Activated CD8-positive, alpha-beta memory T cell treated with anti-CD3 and anti-CD28 coated beads for 1 hour (primary cell): ENCODE measurements at places on chromosomes 16 and 17.
A peak's percentile ranks its signal among the peaks of the same experiment; 100 is the strongest.

GRCh38 chr17:45905814-45906213 lies 11.5 kb downstream of the MAPT start:
- no peak for DNase-seq

DNA sequence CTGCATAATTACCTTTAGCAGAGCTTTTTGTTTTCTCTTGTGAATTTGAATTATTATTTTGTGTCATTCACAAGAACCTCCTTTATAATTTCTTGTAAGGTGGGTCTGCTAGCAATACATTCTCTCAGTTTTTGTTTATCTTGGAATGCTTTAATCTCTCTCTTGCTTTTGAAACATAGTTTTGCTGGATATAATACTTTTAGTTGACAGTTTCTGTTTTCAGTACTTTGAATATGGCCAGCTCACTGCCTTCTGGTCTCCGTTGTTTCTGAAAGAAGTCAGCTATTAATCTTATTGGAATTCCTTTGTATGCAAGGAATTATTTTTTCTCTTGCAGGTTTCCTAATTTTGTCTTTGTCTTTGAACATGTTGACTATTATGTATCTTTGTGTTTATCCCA lies 167.0 kb downstream of the MAP2K4 start:
- no peak for DNase-seq

DNA sequence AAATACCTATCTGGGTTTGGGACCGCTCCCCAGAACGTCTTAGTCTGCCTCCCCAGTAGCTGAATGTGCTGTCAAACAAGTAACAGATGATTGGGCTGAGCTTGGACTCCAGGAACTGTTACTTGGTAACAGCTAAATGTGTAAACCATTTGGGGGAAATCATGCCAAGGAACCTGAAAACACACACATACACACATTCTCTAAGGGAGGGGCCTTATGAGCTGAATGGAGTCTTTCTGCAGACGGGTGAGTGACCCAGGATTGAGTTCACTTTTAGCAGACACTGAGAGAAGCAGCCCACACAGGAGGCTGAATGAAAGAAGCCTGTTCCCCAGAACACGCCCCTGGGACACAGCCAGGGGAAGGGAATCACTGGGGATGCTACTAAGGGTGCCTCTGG lies 1.6 kb downstream of the ACLY start:
- no peak for DNase-seq

DNA sequence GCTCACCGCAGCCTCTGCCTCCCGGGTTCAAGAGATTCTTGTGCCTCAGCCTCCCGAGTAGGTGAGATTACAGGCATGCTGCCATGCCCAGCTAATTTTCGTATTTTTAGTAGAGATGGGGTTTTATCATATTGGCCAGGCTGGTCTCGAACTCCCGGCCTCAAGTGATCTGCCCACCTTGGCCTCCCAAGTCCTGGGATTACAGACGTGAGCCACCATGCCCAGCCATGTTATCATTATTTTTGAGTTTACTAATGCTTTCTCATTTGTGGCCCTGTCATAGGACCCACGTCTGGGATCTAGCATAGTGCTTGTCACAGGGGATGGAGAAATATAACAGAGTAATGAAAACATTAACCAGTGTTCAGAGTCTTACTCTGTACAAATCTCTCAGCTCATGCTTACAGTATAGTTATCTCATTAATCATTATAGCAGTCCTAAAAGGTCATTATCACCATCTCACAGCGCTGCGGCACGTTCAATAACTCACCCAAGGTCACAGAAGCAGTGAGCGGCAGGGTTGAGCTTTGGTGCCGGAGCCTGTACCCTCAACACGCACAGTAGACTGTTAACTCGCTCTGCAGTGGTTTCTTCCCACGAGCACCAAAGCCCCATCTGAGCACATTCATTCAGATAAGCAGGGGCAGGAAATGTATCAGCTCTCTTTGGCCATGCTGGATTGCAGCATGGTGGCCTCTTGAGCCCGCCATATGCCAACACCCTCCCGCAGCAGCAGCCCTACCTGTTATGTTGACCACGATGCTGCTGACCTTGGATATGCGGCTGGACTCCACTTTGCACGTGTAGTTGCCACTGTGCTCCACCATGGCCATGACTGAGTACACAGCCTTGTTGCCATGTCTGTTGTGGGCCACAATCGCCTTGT lies 21.4 kb downstream of the PECAM1 start:
- DNase-seq, result no peak

- DNase-seq, result no peak
Observed at GRCh38 chr16:55542459-55543082, 23.9 kb upstream of the CAPNS2 start.

DNA sequence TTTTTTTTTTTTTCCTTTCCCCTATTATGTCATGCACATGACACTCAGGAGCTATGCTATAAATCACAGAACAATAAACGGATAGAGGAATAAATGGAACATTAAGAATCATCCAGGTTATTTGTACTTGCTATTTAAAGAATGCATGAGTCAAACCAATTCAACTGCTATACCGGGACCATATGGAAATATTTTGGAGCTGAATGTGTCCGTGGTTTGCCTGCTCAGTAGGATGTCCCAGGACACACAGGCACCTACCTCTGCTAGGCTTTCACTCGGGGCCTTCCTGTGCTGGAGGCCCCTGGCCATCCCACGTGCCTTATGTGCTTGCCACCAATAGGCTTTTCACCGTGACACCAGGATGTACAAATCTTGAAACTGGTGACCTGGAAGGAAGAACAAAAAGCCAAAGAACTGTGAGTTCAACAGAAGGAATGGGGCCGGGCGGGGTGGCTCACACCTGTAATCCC lies 15.3 kb upstream of the SEC14L1 start:
- DNase-seq, result no peak

GRCh38 chr16:11370084-11370931 lies 25.0 kb downstream of the RMI2 start:
- no peak for DNase-seq

DNA sequence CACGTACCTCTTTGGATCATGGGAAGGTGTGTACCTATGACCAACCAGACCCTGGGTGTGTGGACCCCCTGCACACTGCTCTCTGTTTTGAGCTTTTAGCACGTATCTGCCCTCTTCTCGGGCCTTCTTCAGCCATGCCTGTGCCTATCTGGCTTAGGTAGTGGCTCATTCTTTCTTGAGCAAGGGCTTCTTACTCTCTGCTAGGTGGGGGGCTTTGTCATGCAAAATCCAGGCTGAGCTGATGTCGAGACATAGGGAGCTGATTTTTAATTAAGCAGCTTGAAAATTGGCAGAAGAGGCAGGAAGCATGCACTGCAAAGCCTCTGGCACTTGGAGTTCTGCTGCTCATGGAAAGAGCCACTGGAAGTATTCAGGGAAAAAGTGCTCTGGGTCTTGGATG lies 181.6 kb upstream of the IRX6 start:
- DNase-seq, result no peak

- no peak for DNase-seq
Observed at GRCh38 chr17:40399185-40399584, 18.5 kb downstream of the TOP2A start.

GRCh38 chr17:7133424-7133823 lies 18.8 kb upstream of the ASGR2 start:
- no peak for DNase-seq

DNA sequence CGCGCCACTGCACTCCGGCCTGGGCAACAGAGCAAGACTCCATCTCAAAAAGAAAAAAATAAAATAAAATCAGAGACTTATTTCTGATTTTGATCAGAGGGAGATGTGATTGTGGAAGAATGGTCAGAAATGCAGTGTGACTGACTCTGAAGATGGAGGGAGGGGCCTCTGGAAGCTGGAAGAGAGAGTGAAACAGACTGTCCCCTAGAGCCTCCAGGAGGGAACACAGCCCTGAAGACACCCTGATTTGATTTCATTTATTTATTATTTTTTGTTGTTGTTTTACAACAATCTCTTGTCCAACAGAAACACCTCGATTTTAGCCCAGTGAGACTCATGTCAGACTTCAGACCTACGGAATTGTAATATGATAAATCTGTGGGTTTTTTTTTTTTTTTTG lies 26.1 kb downstream of the BCL7C start:
- no peak for DNase-seq

GRCh38 chr16:54027558-54027957 lies 259.0 kb downstream of the IRX3 start:
- DNase-seq, result no peak

GRCh38 chr17:37489197-37490001 lies at the start of gene DUSP14:
Gene DUSP14 (plus strand): TSS chr17:37489891. CDS start chr17:37512273, 22,382 bp downstream.
- peak; percentile 42 for DNase-seq

DNA sequence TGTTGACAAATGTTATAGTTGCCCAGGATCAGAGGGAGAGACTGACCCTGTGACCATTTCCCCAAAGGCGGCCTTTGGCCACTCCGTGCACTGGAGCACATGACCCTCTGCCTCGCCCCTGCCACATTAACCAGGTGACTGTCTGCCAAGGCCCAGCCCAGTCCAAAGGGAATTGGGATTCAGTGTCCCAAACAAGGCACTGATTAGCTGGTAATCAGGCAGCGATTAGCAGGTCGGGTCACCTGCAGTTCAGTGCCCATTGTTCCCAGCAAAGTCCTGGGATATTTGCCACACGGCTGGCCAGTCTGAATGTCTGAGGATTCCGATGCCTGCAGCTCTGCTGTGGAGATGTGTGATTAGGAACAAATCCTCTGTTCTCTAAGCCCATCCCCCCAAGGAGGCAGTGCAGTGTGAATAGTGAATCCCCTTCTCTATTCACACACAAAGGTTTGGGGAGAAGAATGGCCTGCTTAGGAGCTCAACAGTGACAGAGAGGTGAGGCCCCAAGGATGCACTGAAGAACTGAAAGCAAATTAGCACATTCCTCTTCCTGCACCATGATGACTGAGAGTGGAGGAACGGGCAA lies 123.1 kb upstream of the MAF start:
- DNase-seq, result no peak

DNA sequence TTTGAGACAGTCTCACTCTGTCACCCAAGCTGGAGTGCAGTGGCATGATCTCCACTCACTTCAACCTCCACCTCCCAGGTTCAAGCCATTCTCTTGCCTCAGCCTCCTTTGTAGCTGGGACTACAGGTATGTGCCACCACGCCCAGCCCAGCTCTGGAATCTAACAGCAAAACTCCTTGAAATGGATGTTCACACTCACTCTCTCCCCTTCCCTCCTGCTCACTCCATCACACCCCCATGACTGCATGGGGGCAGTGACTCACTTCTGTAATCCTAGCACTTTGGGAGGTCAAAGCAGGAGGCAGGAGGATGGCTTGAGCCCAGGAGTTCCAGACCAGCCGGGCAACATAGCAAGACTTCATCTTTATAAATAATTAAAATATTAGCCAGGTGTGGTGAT lies 11.1 kb upstream of the TFAP4 start:
- DNase-seq, result no peak

DNA sequence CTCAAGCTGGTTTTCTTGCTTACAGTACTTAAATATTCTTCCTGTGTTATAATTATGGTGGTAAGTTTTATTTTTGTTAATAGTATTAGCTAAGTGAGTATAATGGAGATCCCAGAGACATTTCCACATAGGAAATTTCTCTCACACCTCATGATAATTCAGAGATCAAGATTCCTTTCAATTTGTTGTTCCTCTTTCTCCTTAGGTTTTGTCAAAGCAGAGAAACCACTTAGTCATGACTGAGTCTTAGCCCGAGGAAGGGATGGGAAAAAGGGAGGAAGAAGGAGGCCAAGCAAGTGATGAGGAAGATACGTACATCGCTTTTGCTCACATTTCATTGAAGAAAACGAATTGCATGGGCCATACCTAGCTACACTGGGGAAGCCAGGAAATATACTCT lies 18.4 kb downstream of the ESRP2 start:
- no peak for DNase-seq

DNA sequence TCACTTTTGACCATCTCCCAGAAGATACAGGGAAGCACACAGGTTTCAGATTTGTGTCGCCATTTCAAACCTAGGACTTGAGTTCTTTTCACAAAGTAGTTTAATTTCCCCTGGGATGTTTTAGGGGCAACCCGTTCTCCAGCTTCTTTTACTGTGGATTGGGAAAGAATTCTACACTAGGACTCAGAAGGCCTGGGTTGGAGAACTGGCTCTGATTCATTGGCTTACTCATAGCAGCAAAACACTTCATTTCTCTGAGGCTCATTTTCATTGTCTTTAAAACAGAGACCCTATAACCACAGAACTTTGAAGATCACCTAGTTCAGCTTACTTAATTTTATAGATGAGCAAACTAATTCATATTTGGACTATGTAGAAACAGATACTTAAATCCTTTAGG lies 175.9 kb upstream of the SALL1 start:
- DNase-seq, result no peak

GRCh38 chr16:85859818-85860125 lies 39.2 kb upstream of the IRF8 start:
- DNase-seq, result no peak

DNA sequence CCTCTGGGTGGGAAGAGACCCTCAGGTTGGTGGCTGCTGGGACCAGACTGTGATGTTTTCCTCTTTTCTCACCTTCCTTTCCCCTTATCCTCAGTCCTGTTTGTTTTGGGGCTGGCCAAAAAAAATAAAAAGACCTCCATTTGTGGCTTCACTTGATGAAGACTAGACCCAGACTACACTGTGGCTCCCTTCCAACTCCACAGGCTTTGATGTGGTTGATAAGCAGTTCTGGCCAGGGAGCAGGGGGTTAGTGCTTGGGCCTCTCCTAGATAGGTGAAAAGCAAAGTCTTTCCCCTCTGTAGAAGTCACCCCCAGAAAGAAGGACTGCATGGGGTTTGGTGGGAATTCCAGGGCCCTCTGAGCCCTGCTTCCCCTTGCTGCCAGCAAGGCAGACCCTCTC lies 11.2 kb upstream of the ADAM11 start:
- DNase-seq, result no peak

GRCh38 chr17:54891176-54891821 lies 9.4 kb upstream of the TOM1L1 start:
- DNase-seq, result no peak

DNA sequence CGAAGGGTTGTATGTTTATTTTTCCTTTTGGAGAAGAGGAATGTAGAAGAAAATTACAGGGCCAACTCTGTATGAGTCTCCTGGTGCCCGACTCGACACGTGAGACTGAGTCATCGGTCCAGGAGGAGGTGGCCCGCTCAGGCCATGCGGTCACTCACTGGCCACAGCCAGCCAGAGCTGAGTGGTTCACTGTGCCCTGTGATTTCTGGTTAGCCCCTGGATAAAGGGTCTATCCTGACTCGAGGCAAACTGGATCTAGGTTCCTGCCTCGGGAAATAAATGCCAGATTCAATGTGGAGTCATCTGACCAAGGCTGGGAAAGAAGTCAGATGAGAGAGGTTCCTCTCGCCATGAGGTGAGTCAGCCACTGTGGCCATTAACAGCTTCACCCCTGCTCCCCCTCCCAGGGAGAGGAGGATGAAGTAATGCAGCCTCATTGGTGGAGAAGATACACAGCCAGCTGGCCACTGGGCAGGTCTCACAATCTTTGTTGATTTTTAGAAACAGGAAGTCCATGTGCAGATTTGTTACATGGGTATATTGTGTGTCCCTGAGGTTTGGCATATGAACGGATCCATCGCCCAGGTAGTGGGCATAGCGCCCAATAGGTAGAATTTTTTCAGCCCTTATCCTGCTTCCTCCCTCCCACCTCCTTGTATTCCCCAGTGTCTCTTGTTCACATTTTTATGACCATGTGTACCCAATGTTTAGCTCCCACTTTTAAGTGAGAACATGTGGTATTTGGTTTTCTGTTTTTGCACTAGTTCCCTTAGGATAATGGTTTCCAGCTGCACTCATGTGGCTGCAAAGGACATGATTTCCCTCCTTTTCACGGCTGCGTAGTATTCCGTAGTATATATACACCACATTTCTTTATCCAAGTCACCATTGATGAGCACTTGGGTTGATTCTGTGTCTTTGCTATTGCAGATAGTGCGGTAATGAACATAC lies 21.7 kb upstream of the USP36 start:
- no peak for DNase-seq
